ENCODE measurements at places on chromosomes 12 and 14. TPM values are rescaled to one million over a fixed set of nuclear protein-coding genes. Genes with fewer than 3 reads are reported as not detected.
A peak's percentile ranks its signal among the peaks of the same experiment; 100 is the strongest.

The SPTB gene
- total RNA-seq = not detected

The SERPINA6 gene
- total RNA-seq = not detected

The C12orf50 gene
- 0.18 TPM for total RNA-seq

The LARP4 gene
- total RNA-seq = 78.2 TPM

The GALNT6 gene
- 47.9 TPM for total RNA-seq

The EGLN3 gene
- 5.0 TPM for total RNA-seq

The PLEKHH1 gene
- 0.79 TPM for total RNA-seq

The SERPINA9 gene
- total RNA-seq = not detected

The KIF5A gene
- total RNA-seq = 1.9 TPM

The PACS2 gene
- 40.2 TPM for total RNA-seq

- H3K4me3 ChIP-seq = no peak overlapping the region
- H3K27ac ChIP-seq = no peak overlapping the region
- H3K27me3 ChIP-seq = no peaks in the 10 kb centered on the region
- no peaks in the 10 kb centered on the region for H3K4me1 ChIP-seq
- no peaks in the 10 kb centered on the region for H3K36me3 ChIP-seq
Observed at GRCh38 chr12:16325426-16325825, 22.0 kb upstream of the MGST1 start.

DNA sequence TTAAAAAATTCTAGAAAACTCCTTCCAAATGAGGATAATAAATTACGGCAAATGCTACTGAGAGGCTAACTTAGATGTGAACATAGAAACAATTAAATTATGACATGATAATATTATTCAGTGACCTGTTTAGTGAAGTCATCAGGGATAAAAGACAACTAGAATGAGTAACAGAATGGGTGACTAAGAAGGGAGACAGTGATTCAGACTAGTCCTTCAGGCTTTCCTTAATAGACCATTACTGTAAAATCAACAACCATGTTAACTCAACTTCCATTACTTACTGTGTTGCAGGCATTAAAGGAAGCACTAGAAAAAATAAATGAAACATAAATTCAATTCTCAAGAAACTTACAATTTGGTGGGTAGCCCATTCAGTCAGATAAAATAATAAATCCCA is 543.9 kb upstream of the LRFN5 start:
- no peaks in the 10 kb centered on the region for H3K4me1 ChIP-seq
- DNase-seq = no peak
- no peak overlapping the region for H3K4me3 ChIP-seq
- H3K27me3 ChIP-seq = no peaks in the 10 kb centered on the region
- H3K27ac ChIP-seq = no peak overlapping the region
- no peaks in the 10 kb centered on the region for H3K36me3 ChIP-seq

- H3K4me3 ChIP-seq = no peak overlapping the region
- no peak for DNase-seq
- no peaks in the 10 kb centered on the region for H3K27me3 ChIP-seq
- no peak overlapping the region for H3K27ac ChIP-seq
Observed at GRCh38 chr12:60269611-60270269, 673.9 kb downstream of the SLC16A7 start.

DNA sequence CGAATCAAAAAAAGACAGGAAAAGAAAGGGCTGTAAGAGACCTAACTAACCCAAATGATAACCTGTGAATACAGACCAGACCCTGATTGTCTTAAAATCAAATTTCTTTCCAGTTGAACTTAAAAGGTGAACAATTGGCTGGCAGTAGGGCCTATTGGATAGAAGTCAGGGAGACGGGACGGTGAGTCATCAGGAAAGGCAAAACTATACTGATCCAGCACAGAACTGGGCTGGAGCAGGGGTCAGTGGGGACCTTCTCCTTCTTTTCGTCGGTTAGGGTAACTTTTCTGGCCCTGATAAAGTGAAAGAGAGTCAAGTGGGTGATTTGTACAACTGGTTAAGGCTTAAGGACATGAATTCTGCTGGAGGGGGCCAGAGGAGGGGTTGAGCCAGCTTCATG is 84.9 kb upstream of the OTX2 start:
- H3K36me3 ChIP-seq = no peaks in the 10 kb centered on the region
- no peak for DNase-seq
- no peak overlapping the region for H3K27ac ChIP-seq
- H3K27me3 ChIP-seq = peaks cover 26% of the 10 kb centered on the region
- no peak overlapping the region for H3K4me3 ChIP-seq

DNA sequence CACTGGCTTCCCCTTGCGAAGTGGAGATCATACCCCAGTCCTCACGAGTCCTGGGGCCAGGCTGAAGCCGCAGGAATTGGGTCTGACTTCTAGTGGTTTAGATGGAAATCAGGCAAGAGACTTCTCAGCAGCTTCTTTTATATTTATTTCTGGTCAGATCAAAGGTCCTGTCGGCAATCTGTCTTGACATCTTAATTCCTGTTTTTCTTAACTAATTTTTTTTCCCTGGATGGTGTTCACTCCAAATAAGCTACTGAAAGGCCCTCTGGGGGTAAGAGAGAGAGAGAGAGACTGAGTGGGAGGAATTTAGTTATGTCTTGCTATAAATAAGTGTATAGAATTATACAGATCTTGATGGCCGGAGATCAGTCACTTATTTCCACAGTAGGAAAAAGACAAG is 698.7 kb upstream of the TBX3 start:
- H3K36me3 ChIP-seq = no peaks in the 10 kb centered on the region
- H3K27ac ChIP-seq = no peak overlapping the region
- no peaks in the 10 kb centered on the region for H3K27me3 ChIP-seq
- H3K4me1 ChIP-seq = no peaks in the 10 kb centered on the region
- no peak for DNase-seq
- H3K4me3 ChIP-seq = no peak overlapping the region

GRCh38 chr12:93008044-93008778 is 79.1 kb upstream of the EEA1 start:
- no peaks in the 10 kb centered on the region for H3K36me3 ChIP-seq
- no peak for DNase-seq
- no peak overlapping the region for H3K4me3 ChIP-seq
- peaks cover 5% of the 10 kb centered on the region for H3K27me3 ChIP-seq
- peaks cover 14% of the 10 kb centered on the region for H3K4me1 ChIP-seq

DNA sequence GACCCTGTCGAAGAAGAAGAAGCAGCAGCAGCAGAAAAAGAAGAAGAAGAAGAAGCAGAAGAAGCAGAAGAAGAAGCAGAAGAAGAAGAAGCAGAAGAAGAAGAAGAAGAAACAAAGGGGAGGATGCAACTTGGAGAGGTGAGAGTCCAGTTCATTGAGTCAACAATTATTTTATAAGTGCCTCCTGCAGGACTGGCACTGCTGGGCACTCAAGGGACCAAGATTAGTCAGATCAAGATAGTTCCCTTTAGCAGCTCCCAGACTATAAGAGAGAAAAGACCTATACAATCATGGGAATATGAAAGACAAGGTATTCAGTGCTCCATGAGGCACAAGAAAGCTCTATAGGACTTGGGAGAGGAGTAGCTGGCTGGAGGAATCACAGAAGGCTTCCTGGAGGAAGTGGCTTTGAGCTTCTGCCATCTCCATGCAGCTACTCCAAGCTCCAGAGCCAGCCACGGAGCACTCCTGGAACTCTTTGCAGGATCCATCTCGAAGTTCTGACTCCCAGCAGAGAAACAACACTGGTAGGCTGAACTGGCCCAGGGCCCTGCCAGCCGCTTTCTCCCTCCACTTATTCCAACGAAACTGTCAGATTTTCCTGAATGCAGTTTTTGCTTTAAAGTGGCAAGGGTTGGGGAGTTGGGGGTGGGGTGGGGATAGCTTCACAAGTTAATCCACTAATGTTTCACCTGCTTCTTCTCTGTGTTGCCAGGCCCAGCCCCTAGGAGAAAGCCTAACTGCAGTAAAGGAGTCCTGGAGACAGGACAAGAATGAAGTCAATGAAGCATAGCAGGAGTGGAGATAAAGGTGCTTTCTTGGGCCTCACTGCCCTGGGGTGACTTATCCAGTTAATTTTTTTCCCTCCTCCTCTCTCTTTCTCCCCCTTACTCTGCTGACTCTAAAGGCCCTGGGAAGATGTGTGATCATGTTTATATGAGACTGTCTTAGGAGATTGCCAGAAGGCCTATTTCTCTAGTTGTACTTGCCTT is 140.1 kb upstream of the PARP11 start:
- no peaks in the 10 kb centered on the region for H3K36me3 ChIP-seq
- H3K4me3 ChIP-seq = no peak overlapping the region
- no peak overlapping the region for H3K27ac ChIP-seq
- H3K27me3 ChIP-seq = no peaks in the 10 kb centered on the region
- DNase-seq = no peak
- H3K4me1 ChIP-seq = no peaks in the 10 kb centered on the region

DNA sequence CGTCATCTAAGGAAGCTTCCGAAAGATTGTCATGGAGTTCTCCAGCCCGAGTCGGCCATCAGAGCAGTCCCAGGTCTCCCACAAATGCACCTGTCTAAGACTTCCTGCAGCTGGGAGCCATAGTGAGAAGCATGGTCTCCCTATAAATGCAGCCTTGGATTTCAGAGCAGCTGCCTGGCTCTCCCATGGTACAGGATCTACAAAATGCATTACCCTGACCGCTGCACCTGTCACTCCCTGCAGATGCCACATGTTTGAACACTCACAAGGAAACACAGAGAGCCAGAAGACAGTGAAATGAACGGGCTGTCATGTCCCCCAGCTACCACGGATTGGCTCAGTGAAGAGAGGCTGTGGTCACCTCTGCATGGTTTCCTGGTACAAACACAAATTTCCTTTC is 702.7 kb downstream of the MED13L start:
- H3K27ac ChIP-seq = no peak overlapping the region
- H3K27me3 ChIP-seq = no peaks in the 10 kb centered on the region
- H3K36me3 ChIP-seq = no peaks in the 10 kb centered on the region
- no peak for DNase-seq
- no peaks in the 10 kb centered on the region for H3K4me1 ChIP-seq

GRCh38 chr14:52738409-52738808 is 8.4 kb downstream of the STYX start:
- H3K27me3 ChIP-seq = no peaks in the 10 kb centered on the region
- peak overlapping the region; percentile 59 for H3K27ac ChIP-seq
- H3K36me3 ChIP-seq = peaks cover 28% of the 10 kb centered on the region
- H3K4me1 ChIP-seq = peaks cover 50% of the 10 kb centered on the region
- DNase-seq = no peak

- DNase-seq = peak; percentile 60
- H3K27ac ChIP-seq = no peak overlapping the region
Observed at GRCh38 chr14:90518941-90519256, 122.1 kb downstream of the CALM1 start.

- H3K27ac ChIP-seq = no peak overlapping the region
- no peak overlapping the region for H3K4me3 ChIP-seq
- DNase-seq = no peak
- no peaks in the 10 kb centered on the region for H3K4me1 ChIP-seq
Observed at GRCh38 chr12:25502596-25502995, 50.5 kb downstream of the LMNTD1 start.

DNA sequence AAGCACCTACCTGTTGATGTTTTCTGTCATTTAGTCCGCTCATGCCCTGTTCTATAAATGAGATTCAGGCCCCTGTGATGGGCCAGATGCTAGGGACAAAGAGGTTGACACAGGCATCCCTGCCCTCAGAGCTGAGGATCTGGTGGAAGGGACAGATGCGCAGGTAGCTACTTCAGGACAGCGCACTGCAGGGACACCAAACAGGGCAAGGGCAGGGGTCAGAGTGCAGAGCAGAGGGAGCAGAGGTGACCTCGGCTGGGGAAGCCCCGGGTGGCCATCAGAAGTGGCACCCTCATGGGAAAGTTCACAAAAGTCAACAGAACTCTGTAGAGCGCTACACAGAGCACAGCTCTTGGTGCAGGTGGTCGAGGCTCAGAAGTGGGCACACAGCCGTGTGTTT is 5.6 kb upstream of the PNMA1 start:
- H3K4me1 ChIP-seq = peaks cover 16% of the 10 kb centered on the region
- H3K36me3 ChIP-seq = peaks cover 54% of the 10 kb centered on the region
- DNase-seq = no peak
- no peaks in the 10 kb centered on the region for H3K27me3 ChIP-seq

DNA sequence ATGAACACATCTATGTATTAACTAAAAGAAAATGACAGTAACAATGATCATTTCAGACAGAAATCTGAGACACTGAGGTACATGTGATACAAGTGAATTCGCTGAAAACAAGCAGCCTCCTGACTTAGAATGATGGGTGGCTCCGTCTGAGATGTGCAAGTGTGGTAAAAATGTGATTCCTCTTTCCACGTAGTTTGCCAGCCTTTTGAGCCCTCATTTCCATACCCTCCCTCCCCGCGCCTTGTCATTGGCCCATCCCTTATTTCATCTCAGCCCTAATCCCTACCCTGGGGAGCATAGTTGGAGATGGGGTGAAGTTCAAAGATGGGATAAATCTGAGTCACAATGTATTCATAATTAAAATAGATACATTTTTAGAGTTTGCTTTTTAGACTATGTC is 107.8 kb downstream of the BMP4 start:
- no peaks in the 10 kb centered on the region for H3K36me3 ChIP-seq
- no peaks in the 10 kb centered on the region for H3K4me1 ChIP-seq
- H3K27me3 ChIP-seq = no peaks in the 10 kb centered on the region
- no peak for DNase-seq
- H3K4me3 ChIP-seq = no peak overlapping the region

- H3K27ac ChIP-seq = peak overlapping the region; percentile 56
- peaks cover 4% of the 10 kb centered on the region for H3K4me1 ChIP-seq
- no peak overlapping the region for H3K4me3 ChIP-seq
- no peak for DNase-seq
- H3K36me3 ChIP-seq = no peaks in the 10 kb centered on the region
Observed at GRCh38 chr14:77908847-77909246, 108.9 kb downstream of the ADCK1 start.

GRCh38 chr12:43676183-43676813 is 82.3 kb downstream of the PUS7L start:
- H3K36me3 ChIP-seq = no peaks in the 10 kb centered on the region
- H3K27me3 ChIP-seq = peaks cover 21% of the 10 kb centered on the region
- DNase-seq = no peak
- H3K27ac ChIP-seq = no peak overlapping the region
- no peak overlapping the region for H3K4me3 ChIP-seq

GRCh38 chr14:64720131-64720576 is 15.9 kb downstream of the PLEKHG3 start:
- no peaks in the 10 kb centered on the region for H3K27me3 ChIP-seq
- H3K36me3 ChIP-seq = peaks cover 2% of the 10 kb centered on the region
- H3K27ac ChIP-seq = no peak overlapping the region
- no peak overlapping the region for H3K4me3 ChIP-seq

GRCh38 chr12:32895688-32896431 is 717 bp downstream of the PKP2 start:
- peaks cover 11% of the 10 kb centered on the region for H3K4me1 ChIP-seq
- peak overlapping the region; percentile 28 for H3K4me3 ChIP-seq
- H3K27me3 ChIP-seq = peaks cover 59% of the 10 kb centered on the region
- DNase-seq = no peak
